ENCODE measurements at places on chromosomes 16 and 17. TPM values are rescaled to one million over a fixed set of nuclear protein-coding genes. Genes with fewer than 3 reads are reported as not detected.

CDRT15 gene
- not detected for total RNA-seq

SLC26A11 gene
- total RNA-seq: 8.5 TPM

- no peak for DNase-seq
These were observed 76.2 kb downstream of the RBFOX1 start for GRCh38 chr16:7408700-7409365.

GRCh38 chr17:12691173-12691572 lies 25.5 kb downstream of the MYOCD start:
- peak; percentile 3 for DNase-seq

DNA sequence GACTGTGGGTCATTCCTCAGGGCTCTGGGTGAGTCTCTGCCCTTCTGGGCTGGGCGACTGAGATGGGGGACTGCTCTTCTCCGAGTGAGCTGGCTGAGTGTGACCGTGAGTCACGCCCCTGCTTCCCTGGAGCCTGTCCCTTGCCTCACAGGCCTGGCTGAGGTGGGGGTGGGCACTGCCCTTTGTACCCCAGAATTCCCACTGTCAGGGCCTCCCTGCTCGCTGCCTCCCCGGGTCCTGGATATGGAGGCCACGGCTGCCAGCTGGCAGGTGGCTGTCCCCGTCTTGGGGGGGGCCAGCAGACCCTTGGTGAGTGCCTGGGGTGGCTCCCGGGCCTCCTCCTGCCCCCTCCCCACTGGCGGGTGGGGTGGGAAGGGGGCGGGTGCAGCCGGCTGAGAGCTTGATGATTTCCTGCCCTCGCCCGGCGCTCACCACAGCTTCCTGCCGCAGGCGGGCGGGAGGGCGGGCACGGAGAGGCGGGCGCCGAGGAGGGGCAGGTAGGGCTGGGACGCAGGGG lies at the start of gene LAT:
Gene LAT (plus strand): TSS at position 434 of the 517 bp plus-strand sequence. CDS start 366 bp downstream, outside the sequence.
- DNase-seq: no peak

- no peak for DNase-seq
These were observed 28.7 kb upstream of the ENPP7 start for GRCh38 chr17:79702034-79702433.

- DNase-seq: no peak
These were observed 152.7 kb upstream of the ERCC4 start for GRCh38 chr16:13767215-13767614.

GRCh38 chr17:6592173-6592572 lies 35.8 kb upstream of the PITPNM3 start:
- no peak for DNase-seq

All from fibroblast of the aortic adventitia (primary cell).